ENCODE measurements at places on chromosomes 3 and 15.

DNA sequence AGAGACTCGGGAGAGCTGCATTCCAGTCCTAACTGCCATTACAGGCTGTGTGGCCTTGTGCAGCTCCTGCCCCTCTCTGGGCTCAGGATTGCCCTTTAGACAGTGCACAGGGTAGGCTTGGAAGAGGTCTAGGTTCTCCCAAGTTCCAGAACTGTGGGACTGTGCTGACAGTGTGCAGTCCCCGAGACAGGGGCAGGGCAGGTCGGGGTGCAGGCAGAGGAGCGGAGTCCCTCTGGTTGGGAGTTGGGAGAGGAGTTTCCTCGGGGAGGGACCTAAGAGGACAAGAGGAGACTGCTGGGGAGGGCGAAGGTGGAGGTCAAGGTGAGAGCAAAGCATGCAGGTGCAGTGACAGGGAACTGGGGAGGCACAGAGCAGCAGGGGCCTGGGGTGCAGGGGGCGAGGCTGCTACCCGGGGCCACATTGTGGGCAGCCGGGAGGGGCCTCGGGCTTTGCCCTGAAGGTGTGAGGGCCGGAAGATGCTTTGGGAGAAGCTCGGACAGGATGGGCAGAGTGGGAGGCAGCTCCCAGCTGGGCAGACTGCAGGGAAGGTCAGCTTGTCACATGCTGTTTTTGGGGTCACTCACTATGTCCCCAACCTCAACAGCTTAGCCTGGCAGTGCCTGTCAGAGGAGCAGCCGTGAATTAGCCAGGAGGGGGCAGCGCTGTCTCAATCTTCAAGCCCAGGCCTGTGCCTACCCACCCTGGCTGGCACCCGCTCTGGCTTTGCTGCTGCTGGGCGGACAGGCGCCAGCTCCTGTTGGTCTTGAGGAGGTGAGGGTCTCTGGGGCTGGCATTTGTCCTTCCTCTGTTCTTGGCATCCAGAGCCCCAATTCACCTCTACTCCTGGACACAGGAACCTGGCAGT, 15.4 kb upstream of the CSPG4 start:
- peak; percentile 53 for DNase-seq

DNA sequence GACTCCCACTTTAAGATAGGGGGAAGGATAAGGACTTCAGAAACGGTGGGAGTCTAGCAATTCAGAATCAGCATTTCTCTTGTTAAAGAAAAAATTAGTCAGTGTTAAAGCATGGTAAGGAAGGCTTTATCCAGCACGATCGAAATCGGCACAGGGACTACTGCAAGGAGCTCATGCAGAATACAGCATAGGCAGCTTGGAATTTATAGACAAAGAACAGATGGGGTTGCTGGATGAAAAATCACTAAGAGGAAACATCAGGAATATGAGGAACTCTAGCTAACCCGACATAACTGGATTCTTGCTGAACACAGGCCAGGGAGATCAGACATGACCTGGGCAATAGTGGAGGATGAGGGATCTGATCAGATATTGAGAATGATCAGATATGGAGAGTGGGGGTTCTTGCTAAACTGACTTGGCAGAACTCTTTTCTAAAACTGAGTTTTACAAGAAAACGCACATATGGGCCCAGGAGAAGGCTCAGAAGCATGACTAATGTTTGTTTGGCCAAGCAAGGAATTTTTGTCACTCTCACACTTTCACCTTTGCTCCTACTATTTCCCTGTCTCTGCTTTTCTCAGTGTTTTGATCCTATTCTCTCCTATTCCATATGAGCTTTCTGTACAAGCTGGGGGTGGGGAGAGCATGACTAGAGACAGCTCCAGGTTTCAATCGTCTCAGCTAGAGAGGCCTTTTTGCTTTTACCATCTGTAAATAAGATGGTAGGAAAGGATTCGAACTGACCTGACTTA, 3.9 kb upstream of the PLCH1 start:
- no peak for DNase-seq

- no peak for DNase-seq
These were observed 66.0 kb downstream of the SPTSSB start for GRCh38 chr3:161305095-161305991.

DNA sequence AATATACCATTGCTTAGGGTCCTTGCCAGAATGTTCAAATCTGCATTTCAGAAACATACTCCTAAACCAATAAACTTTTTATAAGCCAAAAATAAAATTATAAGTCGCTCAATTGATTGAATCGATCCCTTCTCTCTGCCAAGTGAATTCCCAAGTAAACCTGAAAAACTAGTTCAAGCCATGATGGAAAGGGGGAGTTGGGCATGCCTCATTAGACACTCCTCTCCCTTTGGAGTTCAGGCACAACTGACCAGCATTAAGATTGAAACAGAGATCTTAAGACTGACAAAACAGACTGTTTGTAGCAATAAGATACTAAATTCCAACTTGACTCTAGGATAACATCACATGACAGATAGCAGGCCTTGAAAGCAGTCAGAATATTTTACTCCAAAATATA, 113.7 kb upstream of the RASGRP1 start:
- no peak for DNase-seq
